ENCODE measurements at places on chromosomes 7 and 10. TPM values are rescaled to one million over a fixed set of nuclear protein-coding genes. Genes with fewer than 3 reads are reported as not detected.

Gene ADAM8
- 91.0 TPM for total RNA-seq

- DNase-seq: no peak
These were observed 121.3 kb downstream of the BMPER start for GRCh38 chr7:34026481-34027190.

- no peak for DNase-seq
These were observed 30.2 kb downstream of the WBP1L start for GRCh38 chr10:102773986-102774385.

GRCh38 chr7:27239387-27240014 lies 3.1 kb upstream of the EVX1 start:
- no peak for DNase-seq

DNA sequence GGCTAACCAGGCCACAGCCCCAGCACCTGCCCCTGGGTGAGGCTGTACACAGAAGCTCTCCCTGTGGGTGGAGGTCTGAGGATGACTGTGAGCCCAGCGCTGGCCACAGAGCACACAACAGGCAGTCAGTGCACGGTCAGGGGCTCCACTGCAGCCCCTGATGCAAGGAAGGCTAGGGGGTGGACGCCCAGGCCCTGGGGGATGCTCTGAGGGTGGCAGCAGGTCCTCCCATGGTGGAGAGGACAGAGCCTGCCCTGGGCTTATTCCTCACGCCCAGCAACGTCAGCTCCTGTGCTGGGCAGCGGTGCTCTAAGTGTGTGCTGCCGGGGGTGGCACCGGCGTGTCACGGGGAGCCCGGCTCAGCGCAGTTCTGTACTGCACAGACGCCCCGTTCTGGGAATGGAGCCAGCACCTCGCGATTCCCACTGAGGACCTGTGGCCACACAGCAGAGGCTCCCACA lies 223.2 kb downstream of the MAD1L1 start:
- no peak for DNase-seq

All from activated naive CD8-positive, alpha-beta T cell treated with anti-CD3 and anti-CD28 coated beads, Interleukin-2, amount 10 ng/mL, durations not matched to agents 7 days and 5 days (primary cell).